Tibial nerve (tissue), 4 donors: ENCODE measurements at places on chromosomes 3 and 15. TPM values are rescaled to one million over a fixed set of nuclear protein-coding genes. Genes with fewer than 3 reads are reported as not detected.

SAMMSON gene
- 3.1 TPM for total RNA-seq

DNA sequence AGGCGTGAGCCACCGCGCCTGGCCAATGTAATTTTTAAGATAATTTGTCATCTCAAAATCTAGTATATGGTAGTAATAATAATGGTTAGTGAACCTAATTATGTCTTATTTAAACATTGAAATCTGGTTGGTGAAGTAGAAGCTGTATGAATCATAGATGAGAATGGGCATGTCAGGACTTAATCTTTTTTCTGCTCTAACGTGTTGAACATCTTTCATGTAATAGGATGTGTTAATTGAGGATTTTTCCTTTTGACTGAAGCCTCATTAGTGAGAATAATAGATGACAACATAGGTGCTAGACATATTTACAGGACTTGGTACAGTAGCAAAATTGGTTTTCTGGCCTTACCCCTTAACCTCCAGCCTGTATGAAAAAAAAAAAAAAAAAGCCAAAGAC lies 835.6 kb downstream of the IGSF11 start:
- no peak overlapping the region for H3K27ac ChIP-seq
- H3K36me3 ChIP-seq, result no peaks in the 10 kb centered on the region
- H3K4me3 ChIP-seq, result no peak overlapping the region
- no peaks in the 10 kb centered on the region for H3K27me3 ChIP-seq

DNA sequence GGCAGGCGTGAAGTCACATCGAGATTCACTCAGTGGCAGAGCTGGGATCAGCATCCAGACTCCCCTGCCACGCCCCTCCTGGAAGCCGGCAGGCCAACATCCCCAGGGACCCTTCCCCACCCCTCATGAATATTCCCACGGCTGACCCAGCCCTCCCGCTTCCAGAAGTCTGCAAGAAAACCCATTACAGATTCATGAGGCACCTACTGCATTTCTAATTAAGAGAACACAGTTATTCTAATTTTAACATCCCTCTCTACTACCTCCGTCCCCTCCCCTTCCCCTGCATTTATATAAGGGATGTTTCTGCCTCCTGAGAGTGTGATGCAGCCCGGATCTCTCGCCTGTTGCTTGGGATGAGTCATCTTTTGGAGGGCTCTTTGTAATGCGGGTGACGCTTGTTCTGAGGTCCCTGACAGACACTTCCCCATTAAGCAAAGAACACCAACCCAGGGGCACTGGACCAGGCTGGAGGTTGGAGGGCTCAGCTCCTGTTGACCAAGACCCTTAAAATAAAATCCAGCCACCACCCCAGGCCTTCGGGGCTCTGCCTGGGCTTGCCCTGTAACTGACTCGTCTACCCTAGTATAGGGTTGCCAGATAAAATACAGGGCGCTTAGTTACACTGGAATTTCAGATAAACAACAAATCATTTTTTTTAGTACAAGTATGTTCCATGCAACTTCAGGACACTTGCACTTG lies 118.7 kb downstream of the NUP210 start:
- no peak overlapping the region for H3K27ac ChIP-seq
- DNase-seq, result no peak
- peaks cover 5% of the 10 kb centered on the region for H3K27me3 ChIP-seq
- H3K4me1 ChIP-seq, result peaks cover 9% of the 10 kb centered on the region
- no peaks in the 10 kb centered on the region for H3K36me3 ChIP-seq

IL5RA gene
- not detected for total RNA-seq

SELENOK gene
- 50.9 TPM for total RNA-seq

SI gene
- not detected for total RNA-seq

GRK7 gene
- total RNA-seq, result not detected

DNA sequence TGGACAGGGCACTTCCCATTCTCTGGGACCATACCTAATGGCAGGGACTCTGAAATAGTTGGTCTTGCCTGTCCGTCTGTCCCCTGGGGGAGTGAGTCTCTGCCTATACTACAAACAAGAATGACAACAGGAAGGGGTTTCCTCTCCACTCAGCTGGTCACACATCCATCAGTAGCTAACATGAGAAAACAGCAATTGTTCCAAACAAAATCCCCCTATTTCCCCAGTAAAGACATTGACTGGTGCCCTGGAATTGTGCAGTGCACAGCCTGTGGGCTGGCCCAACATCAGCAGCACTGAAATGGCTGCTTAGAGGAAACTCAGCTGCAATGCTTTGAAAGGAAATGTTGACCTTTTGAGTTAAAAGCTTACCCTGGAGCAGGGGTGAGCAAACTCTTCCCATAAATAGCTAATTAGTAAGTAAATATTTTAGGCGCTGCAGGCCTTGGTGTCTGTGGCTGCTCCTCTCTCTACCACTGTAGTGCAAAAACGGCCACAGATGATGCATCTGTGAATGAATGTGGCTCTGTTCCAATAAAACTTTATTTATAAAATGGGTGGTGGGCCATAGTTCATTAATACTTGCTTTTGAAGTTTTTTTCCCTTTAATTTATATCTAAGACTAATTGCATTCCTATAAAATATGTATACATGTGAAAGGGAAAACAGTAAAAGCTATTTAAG lies 174.3 kb downstream of the KLF13 start:
- no peak for DNase-seq
- no peak overlapping the region for H3K4me3 ChIP-seq
- H3K36me3 ChIP-seq, result no peaks in the 10 kb centered on the region
- no peak overlapping the region for H3K27ac ChIP-seq
- H3K27me3 ChIP-seq, result no peaks in the 10 kb centered on the region

GRCh38 chr15:58732625-58733363 lies 16.7 kb downstream of the ADAM10 start:
- peaks cover 59% of the 10 kb centered on the region for H3K4me1 ChIP-seq
- no peak overlapping the region for H3K4me3 ChIP-seq
- H3K27ac ChIP-seq, result no peak overlapping the region

- no peaks in the 10 kb centered on the region for H3K4me1 ChIP-seq
- no peak overlapping the region for H3K4me3 ChIP-seq
- H3K27ac ChIP-seq, result no peak overlapping the region
- no peaks in the 10 kb centered on the region for H3K27me3 ChIP-seq
- no peak for DNase-seq
- H3K36me3 ChIP-seq, result no peaks in the 10 kb centered on the region
These were observed 12.6 kb upstream of the SHISA5 start for GRCh38 chr3:48516571-48516970.

- H3K27me3 ChIP-seq, result peaks cover 10% of the 10 kb centered on the region
- H3K36me3 ChIP-seq, result no peaks in the 10 kb centered on the region
- no peak overlapping the region for H3K27ac ChIP-seq
- peaks cover 10% of the 10 kb centered on the region for H3K4me1 ChIP-seq
- H3K4me3 ChIP-seq, result no peak overlapping the region
These were observed 4.6 kb downstream of the UNC13C start for GRCh38 chr15:53982876-53983275.

LDHAL6B gene
- total RNA-seq, result not detected

- peaks cover 6% of the 10 kb centered on the region for H3K4me1 ChIP-seq
- no peak overlapping the region for H3K4me3 ChIP-seq
These were observed 157.3 kb downstream of the ADAMTS9 start for GRCh38 chr3:64530434-64531049.

STRIT1 gene
- not detected for total RNA-seq

RNF168 gene
- 26.2 TPM for total RNA-seq

GATM gene
- total RNA-seq, result 372 TPM

DNA sequence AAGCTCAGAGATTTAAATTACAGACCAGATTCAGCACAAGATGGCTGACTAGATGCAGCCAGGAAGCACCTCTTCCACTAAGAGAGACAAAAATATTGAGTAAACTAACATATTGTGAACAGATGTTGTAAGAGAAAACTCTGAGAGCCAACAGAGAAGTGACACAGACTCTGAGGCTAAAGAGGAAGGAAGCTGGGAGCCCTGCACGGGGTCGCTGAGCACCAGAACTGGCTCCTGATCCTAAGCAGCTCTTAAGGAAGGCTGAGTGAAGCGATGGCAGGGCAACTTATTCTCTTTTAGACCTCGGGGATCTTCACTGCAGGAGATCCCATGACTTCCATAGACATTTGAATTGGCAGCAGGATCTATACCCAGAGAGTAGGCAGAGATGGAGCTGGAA lies 578.0 kb upstream of the GRM7 start:
- no peak overlapping the region for H3K27ac ChIP-seq
- H3K4me1 ChIP-seq, result no peaks in the 10 kb centered on the region
- H3K27me3 ChIP-seq, result no peaks in the 10 kb centered on the region
- no peak overlapping the region for H3K4me3 ChIP-seq
- no peaks in the 10 kb centered on the region for H3K36me3 ChIP-seq

BUB1B gene
- not detected for total RNA-seq

DNA sequence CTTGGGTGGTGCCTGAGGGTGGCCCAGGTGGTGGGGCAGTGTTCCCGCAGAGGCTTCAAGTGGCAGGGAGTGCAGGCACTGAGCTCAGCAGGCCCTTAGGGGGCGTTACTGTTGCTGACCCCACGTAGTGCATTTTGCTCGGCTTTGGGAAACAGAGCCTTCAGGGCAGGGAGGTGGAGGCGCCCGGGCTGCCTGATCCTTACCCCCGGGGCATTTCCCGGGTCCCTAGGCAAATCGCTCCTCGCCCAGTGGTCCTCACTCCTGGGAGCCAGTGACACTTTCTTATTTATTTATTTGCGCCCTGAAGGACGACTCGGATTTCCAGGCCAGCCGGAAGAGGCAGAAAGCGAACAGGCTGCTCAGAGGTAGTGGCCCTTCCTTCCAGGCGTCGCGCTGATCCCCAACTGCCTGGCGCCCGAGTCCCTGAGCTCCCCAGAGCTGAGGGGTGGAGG lies 10.1 kb upstream of the FOXB1 start:
- H3K4me1 ChIP-seq, result peaks cover 9% of the 10 kb centered on the region
- H3K36me3 ChIP-seq, result no peaks in the 10 kb centered on the region
- no peak overlapping the region for H3K27ac ChIP-seq

VGLL3 gene
- 81.5 TPM for total RNA-seq

DNA sequence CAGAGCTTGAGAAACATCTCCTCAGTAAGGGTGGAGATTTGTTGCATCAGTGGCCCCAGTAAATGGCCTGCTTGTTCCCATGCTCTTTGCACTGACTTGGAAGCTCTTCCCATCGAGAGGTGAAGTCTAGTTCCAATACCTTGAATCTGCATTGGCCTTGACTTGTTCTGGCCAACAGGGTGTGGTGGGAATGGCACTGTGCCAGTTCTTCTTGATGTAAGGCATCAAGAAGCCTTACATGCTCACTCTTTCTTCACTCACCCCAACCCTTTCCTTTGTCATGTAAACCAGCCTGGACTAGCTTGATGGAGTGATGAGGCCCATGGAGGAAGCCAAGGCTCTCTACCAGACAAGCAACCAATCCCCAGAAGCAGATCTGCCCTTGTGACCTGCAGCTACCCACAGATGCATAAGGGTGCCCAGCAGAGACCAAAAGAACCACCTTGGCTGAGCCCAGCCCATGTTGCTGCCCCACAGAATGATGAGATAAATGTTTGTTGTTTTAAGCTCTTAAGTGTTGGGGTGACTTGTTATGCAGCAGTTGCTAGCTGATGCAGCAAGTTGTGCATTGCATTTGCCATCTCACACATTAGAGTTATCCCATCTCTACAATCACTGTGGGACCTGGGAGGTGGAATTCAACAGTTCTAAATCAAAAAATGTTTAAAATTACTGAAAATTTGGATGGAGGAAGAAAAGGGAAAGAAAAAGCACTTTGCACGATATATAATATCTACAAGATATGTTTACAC lies 11.1 kb upstream of the MGLL start:
- H3K27ac ChIP-seq, result no peak overlapping the region
- H3K4me1 ChIP-seq, result no peaks in the 10 kb centered on the region
- DNase-seq, result no peak
- no peaks in the 10 kb centered on the region for H3K36me3 ChIP-seq
- no peak overlapping the region for H3K4me3 ChIP-seq

DNA sequence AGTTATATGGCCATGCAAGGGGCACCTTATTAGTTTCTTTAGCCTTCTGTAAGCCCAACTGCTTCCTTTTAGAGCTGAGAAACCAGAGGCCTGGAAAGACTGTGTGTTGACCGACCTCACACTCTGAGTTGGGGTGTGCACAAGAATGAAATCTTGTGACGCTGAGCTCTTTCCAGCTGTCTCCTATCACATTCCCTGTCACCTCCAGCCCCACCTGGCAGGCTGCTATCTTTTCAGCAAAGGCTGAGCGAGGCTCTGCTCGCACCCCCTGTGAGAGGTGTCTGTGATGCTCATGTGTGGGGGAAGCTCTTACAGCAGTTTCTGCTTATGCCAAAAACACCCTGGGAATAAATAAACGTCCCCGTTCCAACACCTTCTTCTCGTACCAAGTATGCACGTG lies 27.0 kb upstream of the LPP start:
- DNase-seq, result no peak
- H3K36me3 ChIP-seq, result no peaks in the 10 kb centered on the region
- no peak overlapping the region for H3K27ac ChIP-seq
- no peaks in the 10 kb centered on the region for H3K27me3 ChIP-seq

DNA sequence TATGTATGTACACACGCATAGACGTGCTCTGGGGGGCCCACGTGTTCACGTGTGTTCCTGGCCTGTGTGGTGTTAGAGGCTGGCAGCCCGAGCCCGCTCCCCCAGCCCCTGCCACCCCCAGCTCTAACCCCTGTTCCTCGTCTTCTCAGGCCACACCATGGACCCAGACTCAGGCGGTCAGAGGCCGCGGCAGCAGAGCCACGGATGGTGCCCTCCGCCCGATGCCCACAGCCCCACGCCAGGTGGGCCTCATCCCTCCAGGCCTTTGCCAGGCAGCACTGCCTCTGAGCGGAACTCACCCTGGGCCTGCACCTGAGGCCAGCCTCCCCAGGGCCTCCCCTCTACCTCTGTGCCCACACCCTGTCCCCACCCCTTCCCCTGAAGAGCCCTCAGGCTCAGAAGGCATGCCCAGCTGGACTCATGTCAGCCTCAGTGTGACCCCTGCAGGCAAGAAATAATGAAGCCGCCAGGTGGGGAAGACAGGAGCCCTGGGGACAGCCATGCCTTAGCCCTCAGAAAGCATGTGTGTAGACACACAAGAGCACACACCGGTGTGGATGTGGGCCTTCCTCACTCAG lies 16.4 kb upstream of the GNAT1 start:
- H3K36me3 ChIP-seq, result no peaks in the 10 kb centered on the region
- no peak overlapping the region for H3K27ac ChIP-seq
- no peak for DNase-seq
- H3K4me3 ChIP-seq, result no peak overlapping the region
- H3K4me1 ChIP-seq, result peaks cover 14% of the 10 kb centered on the region
